ENCODE measurements at places on chromosomes 3 and 15. TPM values are rescaled to one million over a fixed set of nuclear protein-coding genes. Genes with fewer than 3 reads are reported as not detected.

ITIH4 gene
- 14.3 TPM for total RNA-seq

SPATA12 gene
- total RNA-seq: not detected

TGM4 gene
- not detected for total RNA-seq

CDC25A gene
- not detected for total RNA-seq

CALML4 gene
- 0.66 TPM for total RNA-seq

IL12A gene
- total RNA-seq: not detected

LPP gene
- 60.2 TPM for total RNA-seq

ACVR2B gene
- 12.1 TPM for total RNA-seq

ZCWPW2 gene
- 0.55 TPM for total RNA-seq

AEN gene
- total RNA-seq: 17.4 TPM

- no peak for DNase-seq
- no peaks in the 10 kb centered on the region for H3K36me3 ChIP-seq
- no peak overlapping the region for H3K27ac ChIP-seq
- no peak overlapping the region for H3K4me3 ChIP-seq
Observed at GRCh38 chr15:94778840-94779239, 547.5 kb downstream of the MCTP2 start.

GRCh38 chr3:16739541-16740105, 134.4 kb upstream of the DAZL start:
- no peak overlapping the region for H3K27ac ChIP-seq
- no peaks in the 10 kb centered on the region for H3K27me3 ChIP-seq
- H3K4me3 ChIP-seq: no peak overlapping the region
- peaks cover 9% of the 10 kb centered on the region for H3K4me1 ChIP-seq
- H3K36me3 ChIP-seq: no peaks in the 10 kb centered on the region
- no peak for DNase-seq

GRCh38 chr3:142910280-142910679, 21.4 kb upstream of the PCOLCE2 start:
- H3K4me1 ChIP-seq: no peaks in the 10 kb centered on the region
- no peaks in the 10 kb centered on the region for H3K36me3 ChIP-seq
- no peak overlapping the region for H3K27ac ChIP-seq
- H3K4me3 ChIP-seq: no peak overlapping the region
- no peak for DNase-seq

- no peaks in the 10 kb centered on the region for H3K4me1 ChIP-seq
- no peaks in the 10 kb centered on the region for H3K36me3 ChIP-seq
- no peak overlapping the region for H3K27ac ChIP-seq
- H3K4me3 ChIP-seq: no peak overlapping the region
Observed at GRCh38 chr15:27486051-27486450, 515.1 kb downstream of the GABRG3 start.

DNA sequence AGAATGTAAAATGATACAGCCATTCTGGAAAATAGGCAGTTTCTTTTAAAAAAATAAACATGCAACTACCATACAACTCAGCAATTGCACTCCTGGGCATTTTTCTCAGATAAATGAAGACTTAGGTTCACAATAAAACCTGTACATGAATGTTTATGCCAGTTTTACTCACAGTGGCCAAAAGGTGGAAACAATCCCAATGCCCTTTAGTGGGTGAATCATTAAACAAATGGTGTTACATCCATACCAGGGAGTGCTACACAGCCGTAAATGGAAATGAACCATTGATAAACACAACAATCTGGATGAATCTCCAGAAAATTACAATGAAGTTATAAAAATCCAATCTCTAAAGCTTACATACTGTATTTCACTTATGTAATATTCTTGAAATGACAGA, 140.3 kb downstream of the ADAMTSL3 start:
- no peaks in the 10 kb centered on the region for H3K36me3 ChIP-seq
- H3K4me3 ChIP-seq: no peak overlapping the region
- no peaks in the 10 kb centered on the region for H3K27me3 ChIP-seq
- no peak overlapping the region for H3K27ac ChIP-seq
- H3K4me1 ChIP-seq: no peaks in the 10 kb centered on the region
- no peak for DNase-seq

GRCh38 chr15:42140383-42141070, 15.9 kb downstream of the PLA2G4F start:
- H3K4me3 ChIP-seq: no peak overlapping the region
- H3K4me1 ChIP-seq: no peaks in the 10 kb centered on the region
- H3K36me3 ChIP-seq: no peaks in the 10 kb centered on the region

GRCh38 chr3:119637679-119638477, 22.5 kb downstream of the POPDC2 start:
- no peaks in the 10 kb centered on the region for H3K27me3 ChIP-seq

DNA sequence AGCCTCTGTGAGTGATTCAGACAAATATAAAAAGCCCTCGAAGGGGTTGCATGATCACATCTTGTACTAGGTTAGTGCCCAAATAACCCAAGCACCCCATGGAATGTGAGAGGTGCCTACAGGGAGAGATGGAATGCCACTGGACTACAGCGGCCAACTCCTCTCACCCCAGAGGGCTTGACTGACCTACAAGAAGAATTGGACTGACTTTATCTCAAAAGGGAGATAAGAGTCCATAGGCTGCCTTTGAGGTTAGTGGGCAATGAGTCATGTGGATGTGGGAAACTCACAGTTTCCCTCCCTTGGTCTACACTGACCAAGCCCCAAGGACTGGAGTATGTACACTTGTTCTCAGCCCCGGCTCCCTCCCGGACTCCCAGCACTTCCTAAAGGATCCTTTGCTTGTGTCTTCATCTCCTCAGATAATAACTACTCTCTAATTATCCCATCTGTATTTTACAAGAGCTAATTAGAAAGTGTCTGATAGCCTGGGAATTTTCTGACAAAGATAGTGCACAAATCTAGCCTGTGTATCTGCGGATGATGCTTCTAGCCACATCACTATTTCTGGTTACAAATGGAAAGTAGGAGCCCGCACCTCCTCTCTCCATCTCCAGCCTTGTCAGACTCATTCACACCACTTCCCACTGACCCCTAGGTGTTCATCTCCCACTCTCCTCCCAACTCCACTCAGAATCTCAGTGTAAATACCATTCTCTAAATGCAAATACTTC, 547.8 kb upstream of the TBL1XR1 start:
- DNase-seq: no peak
- H3K27me3 ChIP-seq: no peaks in the 10 kb centered on the region
- no peak overlapping the region for H3K27ac ChIP-seq
- H3K4me3 ChIP-seq: no peak overlapping the region

- H3K36me3 ChIP-seq: no peaks in the 10 kb centered on the region
- H3K27ac ChIP-seq: no peak overlapping the region
- no peak for DNase-seq
- H3K27me3 ChIP-seq: no peaks in the 10 kb centered on the region
Observed at GRCh38 chr3:140432229-140432669, 245.6 kb upstream of the TRIM42 start.

GRCh38 chr15:40082195-40082883, 26.3 kb downstream of the BMF start:
- DNase-seq: no peak
- peak overlapping the region; percentile 46 for H3K4me3 ChIP-seq
- H3K27me3 ChIP-seq: no peaks in the 10 kb centered on the region
- peak overlapping the region; percentile 77 for H3K27ac ChIP-seq

DNA sequence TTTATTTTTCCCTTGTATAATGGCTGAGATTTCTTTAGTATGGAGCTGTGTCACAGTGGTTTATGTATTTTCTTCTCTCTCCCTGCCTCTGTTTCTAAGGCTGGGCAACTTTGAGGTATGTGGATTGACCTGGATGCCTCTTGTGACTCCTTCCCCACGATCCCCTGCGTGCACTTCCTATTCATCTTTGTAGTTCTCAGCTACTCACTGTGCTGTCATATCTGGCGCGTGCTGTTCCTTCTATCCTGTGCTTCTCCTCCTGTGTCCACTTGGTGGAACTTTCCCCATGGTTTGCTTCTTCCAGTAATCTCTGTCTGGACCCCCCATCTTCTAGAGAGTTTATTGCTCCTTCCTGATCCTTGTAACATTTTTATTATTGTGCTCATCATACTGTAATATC, 97.3 kb downstream of the AKAP13 start:
- no peak overlapping the region for H3K4me3 ChIP-seq
- H3K27ac ChIP-seq: no peak overlapping the region
- H3K27me3 ChIP-seq: no peaks in the 10 kb centered on the region

DNA sequence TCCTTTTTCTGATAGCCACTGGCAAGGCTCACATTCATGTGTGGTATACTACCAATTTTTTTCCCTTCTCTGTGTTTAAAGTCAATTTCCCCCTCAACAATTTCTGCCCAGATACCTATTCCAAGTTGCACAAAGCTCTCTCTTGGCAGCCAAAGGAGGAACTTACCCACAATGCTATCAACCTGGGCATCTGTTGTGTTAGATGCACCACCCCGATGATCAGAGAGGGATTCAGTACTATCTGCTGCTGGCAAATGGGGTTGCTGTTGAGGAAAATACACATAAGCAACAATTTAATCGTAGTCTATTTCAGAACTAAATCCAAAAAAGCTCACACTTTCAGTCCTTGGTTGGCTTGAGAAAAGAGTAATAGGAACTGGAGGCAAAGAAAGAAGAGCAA, 46.1 kb downstream of the AAGAB start:
- DNase-seq: no peak
- no peak overlapping the region for H3K4me3 ChIP-seq
- H3K36me3 ChIP-seq: no peaks in the 10 kb centered on the region

- no peaks in the 10 kb centered on the region for H3K27me3 ChIP-seq
- H3K4me1 ChIP-seq: peaks cover 12% of the 10 kb centered on the region
Observed at GRCh38 chr3:14152233-14152962, 26.0 kb downstream of the XPC start.

DNA sequence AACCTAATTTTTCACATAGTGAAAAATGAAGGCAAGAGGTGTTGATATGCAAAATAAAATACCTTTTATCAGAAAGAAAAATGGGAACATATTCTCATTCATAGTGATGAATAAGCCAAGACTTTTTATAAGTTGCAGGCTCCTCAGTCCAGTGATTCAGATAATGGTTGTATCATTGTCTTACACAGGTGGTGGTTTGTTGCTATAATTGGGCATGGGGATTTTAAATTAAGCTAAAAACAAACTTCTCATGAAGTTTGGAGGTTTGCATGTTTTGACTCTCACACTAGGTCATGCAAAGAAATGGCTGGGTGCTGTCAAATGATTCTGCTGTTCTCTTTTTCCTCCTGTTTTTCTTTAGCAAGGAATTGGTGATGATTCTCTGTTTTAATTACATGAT, 60.8 kb upstream of the SKIL start:
- no peaks in the 10 kb centered on the region for H3K4me1 ChIP-seq
- DNase-seq: no peak
- no peaks in the 10 kb centered on the region for H3K27me3 ChIP-seq
- no peak overlapping the region for H3K4me3 ChIP-seq

DNA sequence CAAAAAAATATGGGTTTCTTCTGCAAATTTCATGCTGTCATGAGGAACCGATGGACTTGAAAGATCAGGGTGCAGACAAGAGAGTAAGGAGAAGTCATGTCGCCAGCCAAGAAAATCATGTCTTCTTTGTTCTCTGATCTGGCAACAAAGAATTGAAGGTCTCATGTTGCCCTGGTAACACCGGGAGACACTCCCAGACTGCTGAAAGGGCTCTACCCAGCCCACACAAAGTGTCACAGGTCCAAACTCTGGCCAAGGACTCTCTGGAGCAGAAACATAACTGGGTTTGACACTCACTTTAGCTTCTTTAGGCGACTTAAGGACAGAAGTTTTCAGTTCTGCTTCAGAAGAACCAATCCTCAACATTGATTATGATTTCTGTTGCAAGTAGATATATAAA, 42.9 kb downstream of the SIDT1 start:
- no peaks in the 10 kb centered on the region for H3K36me3 ChIP-seq
- DNase-seq: no peak
- H3K4me3 ChIP-seq: no peak overlapping the region
- H3K27ac ChIP-seq: no peak overlapping the region

DNA sequence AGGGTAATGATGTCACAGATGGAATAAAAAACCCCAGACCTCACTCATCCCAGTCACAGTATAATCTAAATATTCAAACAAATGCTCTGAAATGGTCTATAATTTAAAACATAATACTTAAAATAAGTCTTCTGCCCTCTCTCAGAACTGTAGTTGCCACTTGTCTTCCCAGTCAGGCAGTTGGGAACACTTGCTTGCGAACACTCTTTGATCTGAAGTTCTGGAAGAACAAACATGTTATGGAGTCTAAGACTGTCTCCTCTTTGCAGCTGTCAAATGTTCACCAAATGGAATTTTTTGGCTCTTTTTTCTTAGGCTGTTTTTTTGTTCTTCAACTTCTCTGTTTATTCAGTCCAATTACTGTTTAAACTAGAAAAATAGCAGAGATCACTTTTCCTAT, 711.1 kb upstream of the GOLIM4 start:
- no peak for DNase-seq
- no peak overlapping the region for H3K4me3 ChIP-seq
- H3K4me1 ChIP-seq: no peaks in the 10 kb centered on the region

Data from gastrocnemius medialis (tissue), 4 donors.